ENCODE measurements at places on chromosomes 5 and 9.

GRCh38 chr5:90551376-90551775 is 7.2 kb upstream of the ADGRV1 start:
- DNase-seq = no peak

DNA sequence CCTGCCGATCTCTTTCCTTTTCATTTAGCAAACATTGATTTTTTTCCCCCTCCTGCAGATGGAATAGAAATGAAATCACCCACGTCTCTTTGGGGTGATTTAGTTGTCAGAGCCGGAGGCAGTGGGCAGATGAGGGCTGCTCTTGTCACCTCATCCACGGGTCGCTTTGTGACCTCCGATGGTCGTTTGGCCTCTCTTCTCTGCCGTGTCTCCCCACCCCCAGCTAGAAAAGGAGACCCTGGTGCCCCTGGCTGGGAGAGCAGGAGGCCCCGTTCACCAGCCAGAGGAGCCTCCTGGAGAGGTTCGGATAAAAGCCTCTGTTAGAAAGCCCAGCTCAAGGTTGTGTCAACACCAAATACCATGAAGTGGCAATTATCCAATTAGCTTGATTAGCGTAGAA is 21.6 kb upstream of the RXRA start:
- DNase-seq = no peak

DNA sequence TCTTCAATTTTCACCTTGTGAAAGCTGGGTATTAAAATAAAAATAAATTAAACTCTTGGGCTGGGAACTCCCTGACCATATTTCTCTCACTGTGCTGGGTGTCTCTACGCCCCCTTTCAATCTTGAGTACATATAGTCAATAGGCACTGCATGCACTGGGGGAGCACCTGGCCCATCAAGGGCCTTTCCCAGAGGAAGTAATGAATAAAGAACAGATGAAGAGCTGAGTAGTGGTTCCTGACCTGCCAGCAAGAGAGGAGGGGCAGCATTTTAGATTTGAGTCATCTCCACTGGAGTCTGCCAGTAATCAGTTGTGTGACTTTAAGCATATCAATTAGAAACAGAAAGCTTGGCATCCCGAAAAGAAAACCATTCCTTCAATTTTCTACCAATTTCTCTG is 6.2 kb downstream of the MAPKAP1 start:
- no peak for DNase-seq

DNA sequence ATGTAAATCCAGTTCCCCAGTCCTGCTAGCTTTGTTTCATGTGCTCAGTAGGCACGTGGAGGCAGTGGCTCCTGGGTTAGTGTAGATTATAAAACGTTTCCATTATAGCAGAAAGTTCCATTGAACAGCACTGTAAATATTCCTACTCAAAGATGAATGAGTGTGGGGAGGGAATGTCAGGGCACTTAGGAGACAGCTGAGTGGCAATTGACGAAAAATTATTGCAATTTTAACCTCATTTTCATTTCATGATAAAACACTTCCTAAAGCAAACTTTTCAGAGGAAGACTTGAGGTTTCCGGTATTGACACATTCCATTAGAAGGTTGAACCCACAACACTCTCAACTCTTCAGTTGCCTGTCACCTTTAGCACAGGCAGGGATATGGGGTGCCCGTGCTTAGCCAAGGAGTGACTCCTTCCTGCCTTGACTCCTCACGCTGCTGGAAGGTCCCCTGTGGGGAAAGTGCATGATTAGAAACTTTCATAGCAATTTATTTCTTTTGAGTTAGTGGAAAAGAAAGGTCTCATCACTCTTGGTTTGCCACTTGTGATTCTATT is 41.2 kb downstream of the SLC46A2 start:
- no peak for DNase-seq

- DNase-seq = no peak
Observed at GRCh38 chr9:124409410-124409809, 5.8 kb downstream of the PSMB7 start.

DNA sequence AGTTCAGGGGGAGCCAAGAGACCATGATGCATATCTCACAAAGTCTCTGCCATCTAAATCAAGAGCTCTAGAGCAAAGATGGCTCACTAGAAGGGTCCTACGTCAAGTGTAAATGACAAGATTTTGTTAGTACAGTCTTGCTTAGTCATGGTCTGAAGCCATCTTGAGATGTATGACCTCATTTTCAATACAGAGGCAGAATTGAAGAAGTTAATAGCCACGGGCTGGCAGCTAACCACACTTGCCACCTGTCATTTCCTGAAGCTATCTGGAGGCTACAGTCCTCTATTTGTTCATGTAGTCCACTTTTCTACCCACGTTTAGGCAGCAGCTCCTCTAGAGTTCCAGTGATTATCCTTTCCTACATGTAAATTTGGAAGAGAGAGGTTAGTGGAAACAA is 231.7 kb upstream of the CDH12 start:
- no peak for DNase-seq

GRCh38 chr5:150762211-150762610 is 3.4 kb upstream of the DCTN4 start:
- peak; percentile 84 for DNase-seq

DNA sequence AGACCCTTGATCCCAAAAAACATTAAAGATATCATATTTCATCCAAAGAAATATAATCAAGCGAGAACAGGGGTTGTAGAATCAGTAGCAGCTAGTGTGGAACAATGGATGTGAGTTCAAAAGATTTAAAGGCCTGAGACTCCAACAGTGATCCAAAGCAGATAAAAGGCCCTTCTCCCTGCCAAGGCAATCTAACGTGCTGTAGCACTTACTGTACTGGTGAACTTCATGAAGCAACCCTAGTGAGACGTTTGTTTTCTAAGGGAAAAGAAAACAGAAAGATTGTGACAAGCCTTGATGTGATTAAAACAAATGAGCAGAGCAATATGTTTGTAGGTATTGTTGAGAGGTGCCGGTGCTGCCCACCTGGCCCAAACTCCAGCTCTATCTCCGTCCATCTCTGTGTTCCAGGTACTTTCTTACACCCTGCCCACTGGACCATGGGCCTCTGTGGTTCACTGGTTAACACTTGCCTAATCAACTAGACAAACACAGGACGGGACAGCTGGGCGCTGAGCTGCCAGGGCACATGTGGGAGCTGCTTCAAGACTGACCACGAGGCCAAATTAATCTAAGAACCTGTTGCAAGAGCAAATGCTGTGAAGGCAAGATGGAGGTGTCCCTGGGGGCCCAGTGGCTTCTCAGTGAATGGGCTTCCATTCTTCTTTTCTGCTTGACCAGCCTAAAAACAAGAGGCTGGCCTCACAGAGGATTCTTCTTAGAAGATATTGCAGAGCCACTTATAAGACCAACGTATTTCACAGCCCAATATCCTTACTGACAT is 265.5 kb downstream of the CWC27 start:
- no peak for DNase-seq

GRCh38 chr9:108762348-108763055 is 93.3 kb downstream of the ACTL7B start:
- no peak for DNase-seq

- no peak for DNase-seq
Observed at GRCh38 chr9:86685556-86685955, 261.8 kb downstream of the GAS1 start.

GRCh38 chr9:5360341-5360740 is 20.7 kb upstream of the RLN1 start:
- DNase-seq = no peak

- DNase-seq = no peak
Observed at GRCh38 chr9:84266087-84266561, 74.4 kb downstream of the SLC28A3 start.

DNA sequence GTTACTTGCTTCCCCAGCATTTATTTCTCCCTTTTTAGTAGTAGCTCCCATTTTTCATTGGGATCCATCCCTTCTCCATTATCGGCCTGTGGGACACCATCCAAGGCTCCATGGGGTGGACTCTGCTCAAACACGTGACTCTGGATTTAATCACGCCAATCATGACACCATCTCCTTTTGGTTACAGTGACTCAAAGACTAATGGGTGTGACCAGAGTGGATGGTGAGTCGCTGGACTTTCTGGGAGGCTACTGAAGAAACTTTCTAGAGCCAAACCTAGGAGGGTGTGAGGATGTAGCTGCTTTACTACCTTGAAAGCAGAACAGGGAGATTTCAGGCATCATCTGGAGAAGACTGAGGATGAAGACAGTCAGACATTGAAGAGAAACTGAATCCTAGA is 93.1 kb downstream of the PJA2 start:
- no peak for DNase-seq

DNA sequence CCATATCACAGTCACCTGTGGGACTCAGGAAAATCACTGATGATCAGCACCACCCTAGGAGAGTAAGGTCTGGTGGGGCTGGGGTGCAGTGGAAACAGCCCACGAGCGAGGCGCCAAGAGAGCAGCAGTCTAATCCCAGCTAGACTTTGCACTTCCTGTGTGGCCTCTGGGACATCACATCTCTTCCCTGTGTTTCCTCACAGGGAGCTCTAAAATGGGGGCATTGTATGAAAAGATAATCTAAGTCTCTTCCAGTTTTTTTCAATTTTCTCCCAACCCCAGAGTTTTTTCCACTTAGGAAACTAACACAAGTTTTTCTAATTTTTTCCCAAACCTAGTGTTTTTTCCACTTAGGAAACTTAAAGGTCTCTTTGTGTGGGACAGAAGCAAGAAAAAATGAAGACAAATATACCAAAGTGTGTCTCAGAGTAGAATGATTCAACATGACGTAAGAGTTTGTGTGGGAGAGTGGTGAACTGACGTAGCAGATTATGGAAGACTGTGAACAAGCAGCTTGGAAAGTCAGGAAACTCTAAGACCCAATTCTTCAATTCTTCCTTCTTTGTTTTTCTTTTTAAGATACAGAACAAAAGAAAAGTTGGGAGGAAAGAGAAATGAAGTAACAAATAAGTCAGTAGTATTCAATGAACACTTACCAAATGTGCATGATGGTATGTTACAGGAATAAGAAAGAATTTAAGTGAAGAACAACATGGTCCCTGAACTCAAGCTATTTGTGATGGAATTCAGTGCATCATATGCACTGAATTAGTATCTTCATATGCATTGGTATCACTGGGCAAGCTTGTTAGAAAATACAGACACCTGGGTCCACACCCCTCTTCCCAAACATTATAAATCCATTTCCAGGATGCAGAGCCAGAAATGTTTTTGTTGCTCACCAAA is 51.3 kb downstream of the LHFPL2 start:
- DNase-seq = no peak

DNA sequence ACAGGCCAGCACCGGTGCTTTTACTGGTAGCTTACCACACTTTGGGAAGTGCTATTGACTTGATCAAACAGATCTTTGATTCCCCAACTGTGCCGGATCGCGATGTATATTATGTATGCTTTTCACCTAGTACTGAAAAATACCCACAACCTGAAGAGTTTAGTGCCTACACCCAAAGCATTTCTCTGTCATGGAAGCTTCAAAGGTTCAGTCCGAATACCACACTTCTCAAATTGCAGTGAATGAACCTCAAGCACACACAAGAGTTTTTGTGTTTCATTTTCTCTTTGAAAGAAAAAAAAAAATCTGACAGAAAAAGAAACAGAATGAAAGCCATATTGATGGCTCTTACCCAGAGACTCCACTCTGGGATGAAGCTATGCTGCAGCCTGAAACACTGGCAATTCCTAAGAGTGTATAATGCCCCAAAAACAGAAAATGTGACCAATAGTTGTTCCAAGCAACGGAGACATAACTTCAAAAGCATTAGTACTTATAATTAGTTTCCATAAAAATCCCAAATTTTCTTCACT is 100.9 kb downstream of the EBF1 start:
- no peak for DNase-seq

DNA sequence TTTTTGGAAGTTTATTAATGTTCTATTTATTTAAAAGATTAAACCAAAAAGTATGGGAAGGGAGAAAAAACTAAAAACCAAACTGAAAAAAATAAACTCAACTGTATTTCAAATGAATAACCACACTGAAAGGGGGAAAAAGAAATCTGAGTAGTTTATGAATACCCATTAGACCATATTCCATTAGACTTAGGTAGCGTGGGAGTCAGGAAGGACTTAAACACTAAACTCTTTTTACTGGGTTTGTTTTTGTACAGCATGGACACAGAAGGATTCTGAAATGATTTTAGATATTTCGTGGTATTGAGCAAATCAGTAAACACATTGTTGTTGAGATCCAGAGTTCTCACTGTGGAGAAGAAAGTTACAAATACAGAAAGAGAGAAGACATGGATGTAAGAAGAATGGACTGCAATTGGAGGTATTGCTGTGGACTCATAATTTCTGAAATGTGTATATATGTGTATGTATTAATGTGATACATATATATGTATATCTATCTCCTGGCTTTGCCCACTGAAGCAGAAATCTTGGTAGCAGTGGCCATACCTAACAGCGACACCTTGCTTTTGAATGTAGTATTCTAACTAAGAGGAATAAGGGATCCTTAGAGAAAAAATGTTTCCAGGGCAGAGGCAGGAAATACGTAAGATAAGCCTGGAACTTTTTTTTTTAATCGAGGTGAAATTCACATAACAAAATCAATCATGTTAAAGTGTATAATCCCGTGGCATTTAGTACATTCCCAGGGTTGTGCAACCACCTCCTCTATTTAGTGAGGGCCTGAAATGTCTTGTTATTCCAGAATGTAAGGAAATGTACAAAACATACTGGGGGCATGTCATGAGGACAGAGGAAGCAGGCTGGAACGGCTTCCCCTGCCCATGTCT is 228.8 kb downstream of the SMARCA2 start:
- no peak for DNase-seq

GRCh38 chr5:4108690-4109089 is 513.1 kb downstream of the IRX1 start:
- no peak for DNase-seq

GRCh38 chr5:83780699-83781350 is 60.2 kb upstream of the HAPLN1 start:
- no peak for DNase-seq

DNA sequence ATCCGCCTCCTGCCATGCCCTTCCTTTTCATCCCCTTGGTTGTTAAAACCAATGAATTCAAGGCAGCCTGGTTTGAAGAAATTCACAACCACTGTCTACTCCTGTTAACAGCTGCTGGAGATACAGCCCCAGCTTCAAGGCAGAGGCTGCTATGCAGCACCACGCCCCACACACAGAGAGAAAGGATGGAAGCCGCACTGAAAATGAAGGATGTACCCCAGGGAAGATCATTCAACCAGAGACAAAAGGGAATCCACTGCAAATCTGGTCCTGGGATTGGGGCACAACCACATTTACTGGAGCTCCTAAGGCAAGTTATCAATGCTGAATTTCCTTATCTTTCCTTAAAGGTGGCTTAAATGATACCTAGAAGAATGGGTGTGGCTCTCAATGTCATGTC is 58.7 kb downstream of the DPYSL3 start:
- DNase-seq = no peak

- no peak for DNase-seq
Observed at GRCh38 chr9:13790055-13790454, 510.6 kb upstream of the MPDZ start.

GRCh38 chr9:93378276-93378675 is 73.2 kb upstream of the FAM120A start:
- no peak for DNase-seq

DNA sequence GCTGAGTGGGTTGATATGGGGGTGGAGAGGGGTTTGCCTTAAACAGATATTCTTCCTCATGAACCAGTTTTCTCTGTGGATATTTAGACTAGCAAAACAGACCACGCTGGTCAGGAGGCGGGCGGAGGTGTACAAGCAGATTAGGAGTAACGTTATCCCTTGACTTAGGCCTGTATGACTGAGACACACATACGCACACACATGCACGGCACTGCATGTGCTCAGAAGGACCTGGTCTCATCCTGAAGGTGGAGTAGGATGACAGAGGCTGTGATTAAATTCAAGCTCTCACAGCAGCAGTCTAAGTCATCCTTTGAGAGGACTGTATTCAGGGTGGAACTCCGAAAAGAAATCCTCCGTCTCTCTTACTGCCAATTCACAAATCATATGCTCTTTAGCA is 209.7 kb downstream of the DIRAS2 start:
- no peak for DNase-seq
